ENCODE measurements at places on chromosomes 12 and 14.

DNA sequence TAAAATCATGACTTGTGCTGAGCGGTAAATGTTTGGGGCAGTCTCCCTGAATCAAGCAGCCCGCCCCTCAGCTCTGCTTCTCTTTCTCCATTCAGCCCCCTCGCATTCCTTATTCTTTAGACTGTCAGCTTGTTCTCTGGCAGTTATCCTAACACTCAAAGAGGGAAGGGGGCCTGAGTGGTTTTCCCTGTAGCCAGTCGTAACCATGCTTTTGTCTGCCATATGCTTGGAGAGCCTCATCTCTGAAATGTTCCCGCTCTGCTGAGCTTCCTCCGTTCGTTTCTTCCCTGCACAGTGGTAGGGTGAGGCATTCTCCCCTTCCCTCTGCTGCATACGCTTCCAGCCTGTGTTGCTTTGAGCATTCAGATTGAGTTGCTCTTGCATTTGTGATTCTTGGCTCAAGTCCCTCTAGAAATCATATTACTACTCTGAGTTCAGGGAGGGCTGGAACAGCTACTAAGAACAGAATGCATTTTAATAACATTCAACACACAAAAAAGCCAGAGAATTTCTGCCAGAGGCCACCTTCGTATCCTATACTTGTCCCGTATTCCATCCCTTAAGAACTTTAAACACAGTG, 119.7 kb downstream of the FBXL14 start:
- no peak for DNase-seq

GRCh38 chr12:113689047-113689610, 217.5 kb upstream of the LHX5 start:
- DNase-seq, result no peak

- DNase-seq, result no peak
These were observed 12.1 kb upstream of the LUM start for GRCh38 chr12:91123236-91123916.

DNA sequence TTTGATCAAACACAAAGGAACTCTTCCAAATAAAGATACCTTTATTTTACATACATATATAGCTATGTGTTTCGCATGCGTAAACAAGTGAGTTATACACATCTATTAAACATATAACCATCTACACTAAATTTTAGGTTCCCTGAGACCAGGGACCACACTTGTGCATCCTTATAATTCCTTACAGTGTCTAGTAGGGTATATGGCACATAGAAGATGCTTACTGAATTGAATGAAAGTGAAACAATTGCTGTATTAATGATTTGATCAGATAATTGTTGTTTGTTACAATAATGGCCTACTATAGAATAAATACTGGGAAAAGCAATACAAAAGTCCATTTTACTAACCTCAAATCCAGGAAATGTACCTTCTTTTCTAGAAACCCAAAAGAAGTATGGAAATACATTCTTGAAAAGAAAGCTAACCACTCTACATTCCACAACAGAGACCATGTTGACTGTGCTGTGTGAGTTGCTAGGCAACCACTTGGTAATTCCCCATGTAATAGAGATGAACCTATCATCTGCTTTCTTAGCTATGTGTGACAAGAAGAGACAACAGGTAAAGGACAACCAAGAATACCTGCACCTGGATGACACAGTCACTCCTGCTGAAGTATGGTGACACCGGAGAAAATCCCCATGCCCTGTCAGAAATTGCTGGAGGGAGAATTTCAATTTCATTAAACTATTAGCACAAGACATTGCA, 11.9 kb upstream of the CIPC start:
- DNase-seq, result no peak

DNA sequence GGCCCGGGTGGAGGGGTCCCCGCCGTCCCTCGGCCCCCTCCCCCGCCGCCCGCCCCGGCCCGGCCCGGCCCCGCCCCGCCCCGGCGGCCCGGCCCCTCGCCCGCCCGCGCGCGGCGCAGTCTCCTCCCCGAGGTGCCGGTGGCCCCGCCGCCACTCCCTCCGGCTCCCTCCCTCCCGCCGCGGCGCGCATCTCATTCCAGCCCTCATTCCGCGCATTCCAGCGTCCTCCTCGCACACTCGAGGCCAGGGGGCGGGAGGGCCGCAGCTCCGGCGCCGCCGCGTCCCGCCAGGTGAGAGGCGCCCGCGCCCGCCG, at the start of gene TEAD4:
Gene TEAD4, plus strand, starts transcription at position 206 of the 313 bp plus-strand sequence.
- peak; percentile 38 for DNase-seq

- DNase-seq, result no peak
These were observed 149.6 kb downstream of the ADAMTS20 start for GRCh38 chr12:43402436-43402835.

- no peak for DNase-seq
These were observed 1.4 kb downstream of the SERPINA9 start for GRCh38 chr14:94474581-94475031.

DNA sequence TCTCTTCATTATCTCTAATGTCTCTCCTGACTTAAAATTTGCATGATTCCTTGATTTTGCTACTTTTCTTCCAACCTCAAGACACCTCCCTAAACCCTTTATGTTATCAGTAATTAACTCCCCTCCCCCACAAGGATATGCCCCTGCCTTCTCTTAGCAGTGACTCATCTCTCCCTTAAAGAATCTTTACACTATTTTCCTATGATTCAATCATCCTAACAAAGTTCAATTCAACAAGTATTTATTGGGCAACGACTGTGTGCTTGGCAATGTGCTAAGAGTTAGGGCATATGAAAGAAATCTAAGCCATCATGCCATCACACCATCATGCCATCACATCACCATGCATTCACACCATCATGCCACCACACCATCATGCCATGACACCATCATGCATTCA, 80.1 kb downstream of the ANO2 start:
- DNase-seq, result no peak

DNA sequence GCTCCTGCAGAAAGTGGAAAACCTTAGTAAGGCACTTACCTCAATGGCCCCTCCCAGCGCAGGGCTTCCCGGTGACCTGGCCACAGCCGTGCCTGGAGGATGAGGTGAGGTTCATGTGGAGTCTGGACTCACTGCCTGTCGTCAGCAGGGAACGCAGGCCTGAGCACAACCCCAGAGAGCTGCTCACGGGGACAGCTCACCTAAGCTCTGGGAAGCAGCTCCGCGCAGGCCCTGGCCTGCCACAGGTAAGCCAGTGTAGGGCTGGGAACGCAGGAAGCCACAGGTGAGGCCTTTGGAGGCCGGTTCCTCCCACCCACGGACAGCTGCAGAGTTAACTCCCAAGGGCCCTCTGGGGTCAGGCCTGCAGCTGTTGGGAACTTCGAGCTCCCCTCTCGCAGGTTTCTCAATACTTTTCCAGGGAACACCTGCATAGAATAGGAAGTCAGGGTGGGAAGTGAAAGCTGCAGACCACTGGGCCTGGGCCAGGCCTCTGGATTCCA, 32.7 kb downstream of the ANAPC7 start:
- DNase-seq, result no peak

GRCh38 chr12:46558677-46559076, 186.1 kb upstream of the SLC38A2 start:
- DNase-seq, result no peak

- DNase-seq, result no peak
These were observed 26.9 kb downstream of the DDX47 start for GRCh38 chr12:12839873-12840579.

- peak; percentile 62 for DNase-seq
These were observed 16.7 kb upstream of the CD163L1 start for GRCh38 chr12:7460375-7461259.

- DNase-seq, result no peak
These were observed 299.2 kb downstream of the GLT1D1 start for GRCh38 chr12:129152351-129153104.

DNA sequence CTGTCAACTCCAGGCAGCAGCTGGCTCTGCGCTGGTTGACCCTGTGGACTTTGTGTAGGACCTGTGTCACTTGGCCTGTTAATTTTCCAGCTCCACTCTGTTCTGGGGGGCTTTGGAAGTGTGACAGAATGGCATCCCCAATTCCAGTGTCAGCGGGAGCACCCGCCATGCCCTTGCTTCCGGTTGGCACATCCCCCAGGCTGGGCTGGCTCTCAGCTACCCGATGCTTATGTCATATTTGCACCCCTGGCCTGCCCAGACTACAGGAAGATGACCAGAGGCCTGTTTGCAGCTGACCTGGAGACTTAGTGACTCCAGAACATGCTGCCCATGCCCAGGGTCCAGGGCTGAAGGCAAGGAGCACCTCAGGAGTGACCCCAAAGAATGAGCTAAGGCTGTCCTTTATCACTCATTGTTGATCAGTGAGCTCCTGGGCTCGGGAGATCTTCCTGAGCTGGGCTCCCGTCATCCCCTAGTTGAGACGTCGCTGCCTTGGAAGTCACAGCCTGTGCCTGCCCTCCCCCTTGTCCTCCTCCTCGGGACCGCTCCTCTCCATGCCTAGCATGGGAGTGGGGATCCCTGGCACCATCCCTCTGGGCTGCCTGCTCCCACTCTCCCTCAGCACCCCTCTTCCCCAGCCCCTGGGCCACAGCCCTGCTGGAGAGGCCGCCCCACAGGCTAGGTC, 163.4 kb upstream of the RTL1 start:
- no peak for DNase-seq

DNA sequence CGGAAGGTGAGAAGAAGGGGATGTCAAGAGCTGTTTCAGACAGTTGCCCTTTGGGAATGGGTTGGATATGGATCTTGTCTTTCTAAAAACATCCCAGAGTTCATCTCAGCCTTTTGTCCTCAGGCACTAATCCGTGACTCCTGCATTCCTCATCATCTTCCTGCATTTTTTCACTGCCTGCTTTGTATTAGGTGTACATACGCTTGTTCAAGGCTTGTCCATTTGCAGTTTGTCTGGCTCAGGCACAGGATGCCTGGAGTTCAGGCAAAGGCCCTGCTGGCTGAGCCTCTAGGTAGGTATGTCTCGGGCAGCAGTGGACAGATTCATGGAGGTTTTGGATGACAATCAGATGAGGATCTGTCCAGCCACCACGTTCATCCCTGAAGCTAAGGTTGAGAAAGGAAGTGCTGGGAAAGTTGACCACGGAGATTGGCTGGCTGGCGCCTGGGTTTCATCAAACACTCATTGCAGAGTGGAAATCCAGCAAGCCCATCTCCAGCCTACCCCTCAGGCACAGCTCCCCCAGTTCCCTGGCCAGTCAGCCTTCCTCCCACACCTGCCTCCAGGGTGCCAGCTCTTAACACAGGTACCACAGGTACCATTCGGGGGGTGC, 12.4 kb upstream of the TMEM106C start:
- no peak for DNase-seq

DNA sequence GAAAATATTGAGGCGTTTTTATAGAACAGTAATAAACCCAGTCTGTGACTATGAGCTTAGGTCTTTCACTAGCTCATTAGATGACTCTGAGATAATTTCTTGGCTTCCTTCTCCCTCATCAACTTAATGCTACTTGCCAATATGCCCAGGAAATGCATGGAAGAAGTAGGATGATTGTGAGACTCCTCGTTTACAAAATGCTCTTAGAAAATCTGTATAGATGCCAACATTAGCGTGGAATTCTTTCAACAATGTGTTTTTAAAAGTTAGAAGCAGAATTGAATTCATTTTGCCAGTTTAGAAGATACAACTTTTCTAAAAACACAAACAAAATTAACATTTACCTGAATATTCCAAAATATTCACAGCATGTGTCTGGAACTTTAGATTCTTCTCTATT, 424.6 kb downstream of the BTG1 start:
- DNase-seq, result no peak

DNA sequence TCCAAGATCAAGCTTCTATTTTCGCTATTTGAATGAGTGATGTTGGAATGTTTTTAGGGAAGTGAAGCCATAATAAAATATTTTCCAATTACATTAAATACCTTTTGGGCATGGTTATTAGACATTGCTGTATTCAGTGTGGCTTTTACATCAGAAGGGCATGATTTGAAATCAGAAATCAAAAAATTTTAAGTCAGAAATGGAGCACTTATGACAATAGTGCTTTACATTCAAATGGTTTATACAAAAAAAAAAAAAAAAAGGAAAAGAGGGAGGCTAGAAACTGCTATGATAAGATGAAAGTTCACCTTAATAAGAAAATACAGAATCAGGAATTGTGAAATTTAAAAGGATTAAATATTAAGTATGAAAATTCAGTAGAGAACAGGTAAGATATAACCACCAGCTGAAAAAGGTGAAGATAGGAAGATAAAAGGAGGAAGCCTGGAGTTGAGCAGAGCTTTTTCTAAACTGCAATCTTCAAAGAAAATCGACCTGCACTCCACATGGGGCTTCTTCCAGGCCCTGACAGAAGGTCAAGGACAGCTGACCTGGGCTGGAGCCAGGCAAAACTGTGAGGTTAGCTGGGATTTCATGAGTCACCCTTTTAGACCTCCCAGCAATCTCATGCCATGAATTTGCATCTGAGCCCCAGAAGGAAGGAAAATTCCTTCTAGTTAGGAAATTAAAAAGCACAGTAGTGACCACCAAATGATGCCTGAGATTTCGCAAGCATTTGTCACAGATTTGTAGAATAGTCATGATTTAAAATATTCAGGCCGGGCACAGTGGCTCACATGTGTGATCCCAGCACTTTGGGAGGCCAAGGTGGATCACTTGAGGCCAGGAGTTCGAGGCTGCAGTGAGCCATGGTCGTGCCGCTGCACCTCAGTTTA, 23.4 kb upstream of the BMP4 start:
- no peak for DNase-seq

DNA sequence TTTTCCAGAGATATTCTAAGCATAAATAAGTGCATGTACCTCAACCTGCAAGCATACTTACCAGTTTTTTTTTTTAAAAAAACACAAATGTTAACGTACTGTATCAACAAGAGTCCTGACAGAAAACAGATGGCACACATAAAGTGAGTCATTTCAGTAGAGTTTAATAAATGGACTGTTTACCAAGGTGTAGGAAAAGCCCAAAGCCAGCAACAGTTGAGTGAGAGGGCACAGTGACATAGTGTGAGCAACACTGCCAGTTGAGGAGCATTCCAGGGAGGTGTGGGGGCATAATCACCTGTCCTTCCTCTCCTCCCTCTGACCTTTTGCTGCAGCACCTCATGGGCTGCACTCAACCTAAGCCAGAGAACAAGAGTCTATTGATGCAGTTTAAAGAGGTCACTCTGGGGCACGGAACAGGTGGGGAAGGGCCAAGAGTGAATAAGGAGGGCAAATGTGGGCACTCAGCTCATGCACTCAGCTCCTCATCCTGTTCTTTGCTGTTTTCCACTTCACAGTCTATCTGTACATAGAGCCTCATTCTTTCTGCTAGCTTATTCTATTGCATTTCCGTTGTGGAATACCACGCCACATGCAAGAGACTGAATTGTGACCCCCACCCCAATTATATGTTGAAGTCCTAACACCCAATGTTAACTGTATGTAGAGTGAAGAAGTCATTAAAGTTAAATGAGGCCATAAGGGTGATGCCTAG, 29.3 kb downstream of the DHRS2 start:
- DNase-seq, result no peak

DNA sequence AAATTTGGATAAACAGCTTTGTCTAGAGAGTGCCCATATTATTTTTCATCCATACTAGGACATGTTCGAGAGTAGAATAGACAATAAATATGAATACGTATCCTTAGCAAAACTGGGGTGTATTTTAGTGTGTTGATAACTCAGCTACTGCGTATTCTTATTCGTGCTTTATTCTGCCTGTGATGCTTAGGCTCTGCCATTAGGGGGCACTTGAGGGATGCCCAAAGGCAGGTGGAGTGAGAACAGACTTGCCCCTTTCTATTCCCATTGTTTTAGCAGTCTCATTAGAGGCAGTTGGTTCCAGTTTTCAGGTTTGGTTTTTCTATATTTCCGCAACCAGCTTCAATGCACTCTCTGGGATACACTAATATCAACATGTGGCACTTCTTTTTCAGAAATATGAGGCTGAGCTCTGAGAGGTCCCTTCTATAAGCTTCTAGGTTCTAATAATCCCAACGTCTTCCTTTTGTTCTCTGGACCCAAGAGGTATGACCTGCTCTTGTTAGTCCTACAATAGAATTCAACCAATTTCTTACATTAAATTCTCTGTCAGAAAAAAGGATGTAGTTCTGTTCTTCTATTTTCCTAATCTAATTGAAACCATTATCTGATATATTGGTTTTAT, 985.7 kb upstream of the FBXO33 start:
- peak; percentile 23 for DNase-seq
